Vagina (tissue), 2 donors: ENCODE measurements at places on chromosomes 12 and 14. TPM values are rescaled to one million over a fixed set of nuclear protein-coding genes. Genes with fewer than 3 reads are reported as not detected.

DNA sequence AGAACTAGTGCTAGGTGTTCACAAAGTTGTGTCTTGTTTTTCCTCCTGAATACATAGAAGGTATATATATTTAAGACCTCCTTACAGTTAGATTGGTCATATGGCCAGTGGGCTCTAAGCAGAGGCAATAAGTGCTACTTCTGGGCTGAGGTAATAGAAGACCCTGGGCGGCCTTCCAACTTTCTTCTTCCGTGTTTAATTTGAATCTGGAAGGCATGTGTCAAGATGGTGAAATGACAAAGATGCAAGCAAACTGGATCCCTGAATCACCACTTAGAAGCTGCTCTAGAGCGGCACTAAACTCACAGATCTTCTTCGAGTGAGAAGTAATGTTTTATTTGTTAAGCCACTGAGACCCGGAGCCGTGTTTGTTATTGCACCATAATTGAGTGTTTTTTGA is 201.0 kb upstream of the GZMB start:
- no peak for DNase-seq

DNA sequence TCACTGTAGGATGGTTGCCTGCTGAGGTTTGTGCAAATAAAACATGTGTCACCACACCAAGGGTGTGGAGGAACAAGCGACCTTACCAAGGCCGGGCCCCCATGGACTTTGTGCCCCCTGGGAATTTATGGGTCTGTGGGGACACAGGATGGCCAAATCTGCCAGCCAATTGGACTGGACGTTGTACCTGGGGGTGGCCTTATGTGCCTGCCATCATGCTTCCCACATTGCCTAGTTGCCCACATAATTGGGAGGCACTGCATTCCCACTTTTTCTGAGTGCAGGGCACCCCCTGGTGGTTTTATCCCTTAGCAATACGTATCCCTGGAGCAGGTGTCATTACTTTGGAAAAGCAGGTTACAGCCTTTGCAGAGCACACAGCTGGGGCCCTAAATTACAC is 92.6 kb upstream of the TMPO start:
- no peak for DNase-seq

DNA sequence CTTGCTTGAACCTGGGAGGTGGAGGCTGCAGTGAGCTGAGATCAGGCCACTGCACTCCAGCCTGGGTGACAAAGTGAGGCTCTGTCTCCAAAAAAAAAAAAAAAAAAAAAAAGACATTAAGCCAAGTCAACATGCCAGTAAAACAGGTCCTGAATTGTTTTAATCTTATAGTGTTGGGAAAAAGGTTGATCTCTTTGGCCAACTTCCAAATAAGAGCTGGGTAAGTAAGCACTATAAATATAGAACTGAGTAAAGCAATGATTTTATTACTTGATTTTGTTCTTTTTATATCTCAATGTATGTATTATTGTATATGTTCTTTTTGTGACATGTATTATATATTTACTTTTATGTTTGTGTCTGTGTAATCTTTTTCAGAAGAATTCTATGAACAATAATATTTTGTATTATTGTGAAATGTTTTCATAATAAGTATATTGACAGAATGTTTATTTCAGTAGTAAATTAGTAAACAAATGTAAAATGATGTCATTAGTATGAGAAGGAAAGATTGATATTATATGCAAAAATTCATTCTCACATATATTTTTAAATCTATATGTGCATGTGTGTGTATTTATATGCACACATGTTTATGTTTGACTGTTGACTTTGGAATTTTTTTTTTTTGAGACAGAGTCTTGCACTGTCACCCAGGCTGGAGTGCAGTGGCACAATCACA is 9.6 kb upstream of the AKAP6 start:
- no peak for DNase-seq

DNA sequence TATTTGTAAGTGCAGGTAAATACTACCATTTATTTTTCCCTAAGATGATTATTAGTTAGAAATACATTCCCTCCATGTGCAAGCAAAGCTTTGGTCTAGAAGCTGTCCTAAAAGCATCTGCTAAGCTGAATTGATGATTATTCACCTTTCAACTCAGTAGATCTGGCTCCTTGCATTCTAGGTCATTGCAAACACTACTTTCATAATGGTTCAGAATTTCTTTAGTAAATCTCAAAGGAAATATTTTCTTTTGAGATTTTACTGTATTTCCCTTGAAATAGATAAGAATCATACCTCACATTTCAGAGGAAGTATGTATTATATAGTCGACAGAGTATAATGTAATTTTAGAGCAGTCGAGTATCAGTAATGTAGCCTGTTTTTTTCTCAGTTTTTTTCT is 2.4 kb downstream of the ETNK1 start:
- no peak for DNase-seq

DNA sequence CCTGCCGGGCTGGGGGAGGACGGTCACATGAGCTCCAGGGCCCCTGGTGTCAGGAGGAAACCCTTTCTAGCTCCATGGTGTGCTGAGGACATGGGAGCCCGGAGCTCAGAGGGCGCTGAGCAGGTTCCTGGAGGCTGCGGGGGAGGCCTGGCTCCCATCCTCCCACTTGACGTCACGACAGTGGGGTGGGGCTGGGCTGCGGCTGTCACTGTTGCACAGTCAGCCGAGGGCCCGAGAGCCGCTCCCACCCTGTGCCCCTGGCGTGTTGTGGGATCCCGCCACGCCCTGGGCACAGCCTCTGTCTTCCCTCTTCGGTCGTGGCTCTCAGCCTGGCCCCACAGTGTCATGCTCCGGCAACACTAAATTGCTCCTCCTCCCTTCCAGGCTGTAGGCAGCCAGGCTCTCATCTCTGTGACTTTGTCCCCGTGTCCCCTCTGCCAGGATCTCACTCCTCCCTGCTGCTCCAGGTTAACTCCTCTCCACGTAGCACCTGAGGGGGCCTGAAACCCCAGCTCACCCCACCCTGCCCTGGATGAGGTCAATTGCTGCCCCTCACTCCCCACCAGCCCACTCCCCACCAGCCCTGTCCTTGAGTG is 33.0 kb downstream of the BEGAIN start:
- DNase-seq: no peak

DNA sequence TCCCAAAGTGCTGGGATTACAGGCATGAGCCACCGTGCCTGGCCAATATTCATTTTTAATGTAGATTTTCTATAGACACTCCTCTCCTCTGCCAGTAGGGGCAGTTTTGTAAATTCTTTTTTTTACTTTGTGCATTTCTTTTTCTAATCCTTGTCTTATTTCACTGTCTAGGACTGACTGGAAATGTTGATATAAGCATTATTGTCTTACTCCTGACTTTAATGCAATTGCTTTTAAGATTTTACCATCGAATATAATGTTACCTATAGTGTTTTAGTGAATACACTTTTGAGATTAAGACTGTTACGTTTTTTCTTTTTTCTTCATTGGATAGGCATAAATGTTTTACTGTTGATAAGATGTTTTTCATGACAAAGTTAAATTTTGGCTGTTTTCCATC is 35.4 kb upstream of the EMP1 start:
- no peak for DNase-seq

DNA sequence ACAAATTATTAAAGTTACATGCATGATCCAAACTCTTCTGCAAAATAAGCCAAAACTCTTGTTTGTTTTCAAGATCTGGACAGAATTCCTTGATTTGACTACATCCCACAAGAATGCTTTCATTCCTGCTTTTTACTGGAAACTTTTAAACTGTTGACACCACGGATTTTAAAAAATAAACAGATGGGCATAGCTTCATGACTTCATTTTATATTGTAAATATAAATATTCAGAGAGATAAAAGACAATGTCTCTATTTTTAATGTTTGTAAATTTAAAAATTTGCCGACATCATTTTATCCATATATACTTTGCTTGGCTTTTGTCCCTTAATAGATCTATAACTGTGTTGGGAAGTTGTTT is 134.3 kb upstream of the DCN start:
- no peak for DNase-seq

DNA sequence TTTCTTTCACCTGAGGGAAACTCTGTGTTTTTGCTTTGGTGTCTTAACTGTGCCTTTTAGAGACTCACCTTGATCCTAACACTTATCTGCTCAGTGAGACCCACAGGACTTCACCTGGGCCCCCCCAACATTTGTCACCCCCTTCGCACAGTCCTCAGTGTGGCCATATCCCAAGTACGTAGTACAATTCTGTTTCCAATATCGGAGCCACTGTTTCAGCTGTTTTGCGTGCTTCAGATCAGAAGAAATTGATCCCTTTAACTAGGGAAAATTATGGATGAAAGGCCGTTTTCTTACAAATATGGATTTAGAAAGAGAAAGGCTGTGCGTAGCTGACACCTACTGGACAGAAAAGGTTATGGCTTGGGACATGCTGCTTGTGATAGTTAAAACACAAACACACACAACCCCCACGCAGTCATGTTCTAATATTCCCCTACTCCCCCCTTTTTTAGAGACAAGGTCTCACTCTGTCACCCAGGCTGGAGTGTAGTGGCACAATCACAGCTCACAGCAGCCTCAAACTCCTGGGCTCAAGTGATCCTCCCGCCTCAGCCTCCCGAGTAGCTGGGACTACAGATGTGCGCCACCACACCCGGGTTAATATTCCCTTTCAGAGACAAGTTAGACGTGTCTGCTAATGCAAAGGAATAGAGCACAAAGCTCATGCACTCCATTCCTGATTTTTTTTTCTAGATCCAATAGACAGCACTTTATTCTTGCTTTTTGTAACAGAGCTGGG is 3.6 kb upstream of the SLC7A8 start:
- no peak for DNase-seq

The KCNJ8 gene
- 17.2 TPM for total RNA-seq
